Stimulated activated CD8-positive, alpha-beta memory T cell treated with anti-CD3 and anti-CD28 coated beads, Interleukin-7, amount 100 ng/mL, for 4 hours (primary cell): ENCODE measurements at places on chromosomes 12 and 14.
A peak's percentile ranks its signal among the peaks of the same experiment; 100 is the strongest.

DNA sequence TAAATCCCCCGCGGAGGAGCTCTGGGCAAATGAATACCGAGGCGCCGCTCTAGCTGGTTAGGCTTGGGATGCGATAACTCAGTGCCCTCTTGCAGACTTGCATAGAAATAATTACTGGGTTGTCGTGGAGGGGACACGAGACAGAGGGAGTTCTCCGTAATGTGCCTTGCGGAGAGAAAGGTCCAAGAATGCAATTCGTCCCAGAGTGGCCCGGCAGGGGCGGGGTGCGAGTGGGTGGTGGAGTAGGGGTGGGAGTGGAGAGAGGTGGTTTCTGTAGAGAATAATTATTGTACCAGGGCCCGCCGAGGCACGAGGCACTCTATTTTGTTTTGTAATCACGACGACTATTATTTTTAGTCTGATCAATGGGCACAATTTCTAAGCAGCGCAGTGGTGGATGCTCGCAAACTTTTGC is 2.5 kb upstream of the TBX5 start:
- DNase-seq: no peak

- no peak for DNase-seq
These were observed 444.4 kb downstream of the NRXN3 start for GRCh38 chr14:78614593-78614992.

DNA sequence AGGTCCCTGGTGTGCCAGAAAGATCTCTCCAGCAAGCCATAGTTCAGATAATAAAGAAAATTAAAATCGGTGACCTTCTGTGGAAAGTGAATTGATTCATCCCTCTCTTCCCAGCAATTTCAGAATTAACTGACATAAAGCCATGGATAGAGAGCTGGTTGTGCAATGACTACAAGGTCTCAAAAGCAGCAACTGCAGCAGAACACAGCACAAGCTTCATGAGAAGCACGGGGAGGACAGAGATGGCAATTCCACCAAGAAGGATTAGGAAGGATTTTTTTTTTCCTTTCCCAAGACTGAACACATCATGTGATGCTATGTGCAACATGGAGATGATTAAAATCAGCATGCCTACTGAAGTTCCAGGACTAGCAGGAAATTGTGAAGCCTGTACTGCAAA is 154.9 kb upstream of the PLEKHG7 start:
- no peak for DNase-seq

- DNase-seq: no peak
These were observed 149.1 kb downstream of the KLHL28 start for GRCh38 chr14:44812672-44813071.

DNA sequence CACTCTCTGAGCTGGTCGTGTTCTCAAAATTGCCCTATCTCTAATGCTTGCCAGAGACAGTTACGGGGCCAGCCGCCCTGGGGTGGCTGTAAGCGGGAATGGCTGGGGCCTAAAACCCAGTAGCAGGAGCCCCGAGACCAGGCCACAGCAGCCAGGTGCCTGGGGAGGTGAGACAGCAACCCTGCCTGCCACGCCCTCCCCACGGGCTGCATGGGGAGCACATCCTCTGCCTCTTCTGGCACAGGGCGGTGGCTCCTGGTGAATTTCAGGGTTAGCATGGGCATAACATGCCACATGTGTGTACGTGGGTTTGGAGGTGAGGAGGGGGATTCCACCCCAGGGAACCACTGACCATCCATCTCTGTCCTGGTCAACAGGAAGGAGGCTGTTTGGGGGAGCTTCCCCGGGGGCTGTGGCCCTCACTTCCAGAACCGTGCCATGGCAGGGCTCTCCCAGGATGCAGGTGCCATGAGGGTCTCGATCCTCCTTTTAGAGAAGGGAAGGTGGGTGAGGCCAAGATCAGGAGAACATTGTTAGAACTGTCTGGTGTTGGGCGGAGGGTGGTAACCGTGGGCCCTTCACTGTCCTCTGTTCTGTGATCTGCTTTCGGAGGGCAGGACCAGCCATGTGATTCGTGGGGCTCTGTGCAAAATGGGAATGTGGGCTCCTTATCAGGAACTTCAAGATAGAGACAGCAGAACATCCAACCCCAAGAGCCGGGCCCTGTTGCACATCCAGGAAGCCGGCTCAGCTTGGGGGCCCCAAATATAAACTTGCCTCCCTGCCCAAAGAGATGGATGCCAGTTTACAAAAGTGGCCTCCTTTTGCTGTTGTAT is 312.2 kb upstream of the DIO3 start:
- DNase-seq: no peak

- DNase-seq: peak; percentile 26
These were observed 9.7 kb downstream of the MPHOSPH9 start for GRCh38 chr12:123223241-123223668.

DNA sequence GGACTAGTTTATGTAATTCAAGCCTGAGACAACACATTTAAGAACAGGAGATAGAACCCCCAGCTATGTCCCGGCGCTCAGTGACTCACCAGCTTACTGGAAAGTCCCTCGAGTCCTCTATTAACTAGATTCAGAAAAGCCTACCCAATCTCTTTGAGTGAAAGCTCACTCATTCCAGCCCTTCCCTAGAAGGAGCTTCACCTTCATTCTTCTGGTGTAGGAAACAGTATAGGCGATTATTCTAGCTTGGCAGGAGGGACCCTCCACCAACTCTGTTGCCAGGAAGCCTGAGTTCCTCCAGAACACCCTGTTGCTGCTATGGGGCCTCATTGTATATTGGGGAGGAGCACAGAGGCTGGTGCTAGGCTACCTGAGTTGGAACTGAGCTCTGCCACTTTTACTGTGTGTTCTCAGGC is 57.2 kb upstream of the AEBP2 start:
- DNase-seq: peak; percentile 43

GRCh38 chr14:98185036-98185435 is 1087.0 kb downstream of the BCL11B start:
- DNase-seq: no peak

GRCh38 chr12:9509464-9510161 is 98.1 kb downstream of the KLRB1 start:
- no peak for DNase-seq

DNA sequence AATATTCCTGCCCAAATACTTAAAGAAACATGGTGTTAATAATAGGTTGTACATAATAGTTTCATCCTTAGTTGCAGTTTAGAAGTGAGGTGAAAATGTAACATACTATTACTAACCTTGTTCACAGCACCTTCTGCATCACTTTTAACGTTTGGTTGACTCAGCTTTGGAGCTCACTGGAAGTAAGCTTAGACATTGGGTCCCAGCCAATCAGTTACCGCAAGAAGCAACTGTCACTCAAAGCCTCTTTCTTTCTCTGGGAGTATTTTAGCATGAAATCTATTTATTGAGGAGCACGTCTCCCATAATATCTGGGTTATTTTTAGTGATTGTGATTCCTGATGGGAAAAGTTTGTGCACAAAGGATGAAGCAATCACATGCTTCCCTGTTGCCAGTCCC is 472.6 kb downstream of the SNAPC1 start:
- no peak for DNase-seq
